Activated CD8-positive, alpha-beta T cell treated with anti-CD3 and anti-CD28 coated beads for 36 hours (primary cell): ENCODE measurements at places on chromosomes 2 and 18. TPM values are rescaled to one million over a fixed set of nuclear protein-coding genes. Genes with fewer than 3 reads are reported as not detected.

Gene MDH1
- total RNA-seq: 241 TPM

- no peak for DNase-seq
These were observed 6.2 kb downstream of the STRN start for GRCh38 chr2:36960005-36960675.

DNA sequence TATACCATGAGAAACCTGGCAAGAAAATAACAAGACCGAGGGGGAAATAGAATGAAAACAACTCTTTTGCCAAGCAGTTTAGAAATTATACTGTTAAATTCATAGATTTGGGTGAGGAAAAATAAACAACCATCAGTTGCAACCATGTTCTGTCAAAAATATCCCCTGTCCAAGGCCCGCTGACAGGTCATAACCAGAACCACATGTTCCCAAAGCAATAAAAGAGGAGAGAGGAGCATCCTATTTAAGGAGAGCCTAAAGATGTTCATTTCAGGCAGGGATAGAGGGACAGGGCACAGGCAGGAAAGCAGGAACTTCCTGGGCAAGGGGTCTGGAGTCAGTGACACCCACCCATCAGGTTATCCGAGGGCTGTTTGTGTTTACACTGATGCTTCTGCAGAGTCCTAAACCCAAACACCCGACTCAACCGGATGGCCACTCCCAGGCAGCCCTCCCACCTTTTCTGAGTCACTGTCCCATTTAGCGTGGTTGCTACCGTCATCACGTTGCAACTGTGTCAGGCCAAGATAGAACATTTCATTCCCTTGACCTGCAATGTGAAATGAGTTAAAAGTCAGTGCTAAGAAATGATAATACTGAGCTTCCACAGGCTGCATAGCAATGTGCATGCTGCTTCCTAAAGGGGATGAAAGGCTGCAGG lies 468.3 kb upstream of the RAB12 start:
- no peak for DNase-seq

- no peak for DNase-seq
These were observed 27.8 kb upstream of the KCNF1 start for GRCh38 chr2:10883801-10884478.

Gene MAB21L4
- not detected for total RNA-seq

Gene HMSD
- 1.6 TPM for total RNA-seq

DNA sequence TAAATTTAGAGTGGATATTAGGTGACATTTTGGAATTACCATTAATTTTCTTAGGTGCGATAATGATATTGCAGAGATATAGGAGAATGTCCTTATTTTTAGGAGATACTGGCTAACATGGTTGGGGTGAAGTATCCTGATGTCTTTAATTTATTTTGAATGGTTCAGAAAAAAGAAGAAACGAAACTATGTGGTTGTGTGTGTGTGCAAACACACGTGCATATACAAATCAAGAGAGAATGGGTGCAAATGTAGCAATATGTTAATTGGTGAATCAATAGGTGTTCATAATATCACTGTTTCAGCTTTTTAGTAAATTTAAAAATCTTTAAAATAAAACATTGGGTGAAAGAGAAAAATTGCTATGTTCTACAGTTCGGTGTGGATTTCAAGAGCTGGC lies 140.9 kb downstream of the DIS3L2 start:
- no peak for DNase-seq

DNA sequence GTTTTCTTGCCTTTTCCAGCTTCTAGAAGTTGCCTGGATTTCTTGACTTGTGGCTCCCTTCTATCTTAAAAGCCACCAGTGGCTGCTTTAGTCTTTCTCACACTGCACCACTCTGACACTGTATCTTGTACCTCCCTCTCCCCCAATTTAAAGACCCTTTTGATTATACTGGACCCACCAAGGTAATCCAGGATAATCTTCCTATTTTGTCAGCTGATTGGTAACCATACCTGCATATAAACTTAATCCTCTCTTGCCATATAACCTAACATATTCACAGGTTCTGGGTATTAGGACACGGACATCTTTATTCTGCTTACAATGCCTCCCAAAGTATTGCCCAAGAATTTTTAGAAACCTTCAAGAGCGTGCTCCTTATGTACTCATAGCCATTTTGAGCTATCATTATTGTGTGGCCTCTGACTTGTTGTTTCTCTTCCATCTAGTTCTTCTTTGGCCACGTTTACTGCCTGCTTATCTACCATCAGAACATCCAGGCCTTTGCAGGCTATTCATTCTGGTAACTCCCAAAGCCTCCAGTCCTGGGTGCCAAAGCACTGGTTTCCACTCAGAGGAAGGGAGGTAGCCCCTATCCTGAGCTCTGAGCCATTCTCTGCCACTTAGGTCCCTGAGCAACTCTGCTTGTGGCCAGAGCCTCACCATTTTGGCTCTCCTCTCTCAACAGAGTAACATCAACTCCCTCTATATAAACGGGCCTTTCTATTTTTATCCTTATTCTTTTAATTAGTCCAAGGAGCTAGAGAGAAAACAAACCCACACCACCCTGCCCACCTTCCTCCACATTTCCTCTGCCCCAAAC lies 70.8 kb downstream of the MYO3B start:
- DNase-seq: no peak

Gene CMPK2
- 3.2 TPM for total RNA-seq

DNA sequence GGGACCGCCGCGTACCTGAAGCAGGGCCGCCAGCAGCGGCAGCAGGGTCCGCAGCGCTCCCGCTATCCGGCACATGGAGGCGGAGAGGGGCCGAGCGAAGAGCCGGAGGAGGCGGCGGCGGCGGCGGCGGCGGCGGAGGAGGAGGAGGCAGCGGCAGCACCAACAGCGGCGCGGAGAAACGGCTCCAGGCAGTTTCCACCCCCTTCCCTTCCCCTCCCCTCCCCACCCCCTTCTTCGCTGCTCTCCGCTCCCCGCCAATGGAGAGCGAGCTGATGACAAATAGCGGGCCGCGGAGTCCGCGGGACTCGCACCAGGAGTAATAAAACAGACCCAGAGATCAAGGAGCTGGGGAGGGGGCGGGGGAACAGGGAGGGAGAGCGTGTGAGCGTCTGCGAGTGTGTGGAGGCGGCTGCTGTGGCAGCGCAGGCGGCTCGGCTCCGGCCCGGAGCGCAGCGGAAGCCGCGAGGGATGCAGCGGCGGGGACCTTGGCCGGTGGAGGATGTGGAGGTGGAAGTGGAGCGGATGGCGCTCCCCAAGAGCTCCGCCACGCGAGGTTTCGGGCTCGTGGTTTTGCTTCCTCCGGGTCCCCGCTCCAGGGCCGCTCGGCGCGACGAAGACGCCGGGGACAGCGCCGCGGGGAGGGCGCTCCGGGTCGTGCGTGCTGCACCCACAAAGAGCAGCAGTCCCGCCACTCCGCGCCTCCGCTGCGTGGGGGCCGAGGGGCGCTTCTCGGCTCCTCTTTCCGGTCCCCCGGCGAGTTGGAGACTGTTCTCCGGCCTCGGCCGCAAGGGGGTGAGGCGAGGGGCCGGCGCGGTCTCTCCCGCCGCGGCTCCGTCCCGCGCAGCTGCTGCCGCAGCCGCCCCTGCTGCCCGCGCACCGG lies at the start of gene CDH2:
Gene CDH2, minus strand, starts transcription at position 183 of the 880 bp plus-strand sequence. Its CDS starts 108 bp downstream, at position 75.
- DNase-seq: peak; percentile 25

DNA sequence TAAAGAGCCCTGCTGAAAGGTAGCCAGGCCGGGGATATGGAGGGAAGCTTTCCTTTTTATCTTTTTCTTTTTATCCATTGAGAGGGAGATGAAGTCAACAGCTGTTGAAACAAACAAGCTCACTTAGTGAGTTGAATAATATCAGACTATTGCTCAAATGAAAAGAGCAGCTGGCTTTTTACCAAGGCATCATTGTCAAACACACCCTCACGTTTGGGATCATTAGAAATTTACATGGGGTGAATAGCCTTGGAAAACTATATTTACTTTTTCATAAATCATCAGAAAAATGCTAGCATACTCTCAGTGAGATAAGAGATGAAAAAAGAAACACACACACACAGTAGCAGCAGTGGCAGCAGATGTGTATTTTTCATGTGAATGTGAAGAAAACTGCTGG lies 71.5 kb upstream of the HNMT start:
- DNase-seq: no peak

Gene RAB17
- total RNA-seq: 0.14 TPM

- no peak for DNase-seq
These were observed 168.2 kb downstream of the ANKRD30B start for GRCh38 chr18:14916181-14916580.

GRCh38 chr18:48265328-48265727 lies 143.9 kb downstream of the ZBTB7C start:
- DNase-seq: no peak

- no peak for DNase-seq
These were observed 136.8 kb downstream of the TMEM163 start for GRCh38 chr2:134581877-134582546.

Gene PAX3
- total RNA-seq: not detected

- DNase-seq: no peak
These were observed 11.9 kb upstream of the CREG2 start for GRCh38 chr2:101399021-101399799.

DNA sequence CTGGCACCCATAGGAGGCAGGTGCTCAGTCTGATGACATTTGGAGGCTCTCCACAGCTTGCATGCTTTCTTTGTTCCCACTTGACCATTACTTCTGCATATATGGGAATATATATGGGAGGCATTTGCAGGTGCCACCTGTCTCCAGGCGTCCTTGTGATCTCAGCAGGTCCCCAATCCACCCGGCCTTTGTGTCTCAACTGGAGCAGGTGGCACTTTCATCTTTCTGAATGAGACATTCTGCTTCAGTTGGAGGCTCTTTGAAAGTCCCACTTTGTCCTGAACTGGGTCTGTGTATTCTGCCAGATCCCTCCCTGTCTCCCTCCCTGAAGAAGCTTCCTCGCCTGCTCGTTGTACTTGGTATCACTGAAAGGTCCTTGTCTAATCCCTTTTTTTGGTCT lies 318.1 kb upstream of the EPAS1 start:
- no peak for DNase-seq

DNA sequence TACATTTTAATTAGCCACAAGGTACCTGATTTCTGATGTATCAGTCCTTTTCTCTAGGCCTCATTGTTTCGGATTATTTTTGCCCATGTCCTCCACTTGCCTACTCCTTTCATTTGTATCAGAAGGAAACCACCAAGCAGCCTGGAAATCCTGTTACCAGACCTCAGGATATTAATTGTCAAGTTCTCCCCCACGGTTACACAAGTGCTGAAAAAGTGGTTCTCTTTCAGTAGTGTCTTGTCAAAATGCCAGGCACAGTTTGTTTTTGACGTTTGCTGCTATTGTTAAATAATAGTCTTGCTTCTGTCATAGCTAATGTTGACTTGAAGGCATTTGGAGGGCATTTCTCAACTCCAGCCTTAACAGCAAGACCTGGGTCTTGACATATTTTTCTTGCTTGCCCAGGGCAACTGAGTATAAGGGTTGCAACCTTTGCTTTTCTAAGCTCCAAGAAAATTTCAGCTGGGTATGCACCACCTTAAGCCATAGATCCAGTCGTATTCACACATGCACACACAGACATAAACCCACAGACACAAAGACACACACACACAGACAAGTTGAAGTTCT lies 31.0 kb downstream of the INSIG2 start:
- no peak for DNase-seq

Gene OLA1
- total RNA-seq: 137 TPM

Gene TUBA4B
- total RNA-seq: not detected

GRCh38 chr2:96547731-96548171 lies 11.2 kb downstream of the ARID5A start:
- DNase-seq: no peak

- DNase-seq: no peak
These were observed 848.8 kb upstream of the KLHL29 start for GRCh38 chr2:22536133-22536532.

Gene TNFRSF11A
- 8.0 TPM for total RNA-seq

Gene FEV
- total RNA-seq: not detected

Gene TMX3
- total RNA-seq: 51.4 TPM

GRCh38 chr2:43559391-43560230 lies 36.2 kb downstream of the THADA start:
- peak; percentile 16 for DNase-seq

DNA sequence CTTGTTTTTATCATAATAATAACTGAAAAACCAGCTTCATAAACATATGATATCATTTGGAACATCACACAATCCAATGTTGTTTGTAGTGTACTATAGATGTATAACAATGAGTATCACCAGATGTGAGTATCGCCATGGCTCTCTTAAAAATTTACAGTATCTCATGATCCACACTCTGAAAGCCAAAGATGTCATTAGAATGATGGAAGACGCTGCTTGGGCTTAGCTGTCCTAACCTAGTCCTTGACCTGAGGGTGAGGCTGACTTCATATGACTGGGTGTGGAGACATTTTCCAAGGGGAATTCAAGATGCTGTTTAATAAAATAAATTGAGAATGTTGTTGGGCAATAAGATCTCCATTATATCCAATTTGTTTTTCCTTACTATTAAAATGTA lies 242.6 kb downstream of the RIT2 start:
- DNase-seq: no peak

Gene C2orf66
- total RNA-seq: not detected

DNA sequence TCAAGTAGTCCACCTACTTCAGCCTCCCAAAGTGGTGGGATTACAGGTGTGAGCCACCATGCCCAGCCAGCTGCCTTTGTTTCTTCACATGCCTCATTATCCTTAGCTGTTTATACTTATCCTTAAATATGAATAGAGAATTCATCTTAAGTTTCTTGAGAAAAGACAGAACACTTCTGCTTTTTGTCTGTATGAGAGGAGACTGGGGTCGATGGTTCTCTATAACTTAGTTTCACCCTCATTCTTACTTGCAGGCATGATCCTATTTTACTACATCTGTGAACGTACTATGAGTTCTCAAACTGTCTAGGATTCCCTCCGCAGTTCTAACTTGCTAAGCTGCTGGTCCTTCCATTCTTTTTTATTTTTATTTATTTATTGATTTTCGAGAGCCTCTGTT lies 20.4 kb downstream of the PPM1B start:
- no peak for DNase-seq

- no peak for DNase-seq
These were observed 22.2 kb downstream of the SPAG16 start for GRCh38 chr2:213306316-213306942.

DNA sequence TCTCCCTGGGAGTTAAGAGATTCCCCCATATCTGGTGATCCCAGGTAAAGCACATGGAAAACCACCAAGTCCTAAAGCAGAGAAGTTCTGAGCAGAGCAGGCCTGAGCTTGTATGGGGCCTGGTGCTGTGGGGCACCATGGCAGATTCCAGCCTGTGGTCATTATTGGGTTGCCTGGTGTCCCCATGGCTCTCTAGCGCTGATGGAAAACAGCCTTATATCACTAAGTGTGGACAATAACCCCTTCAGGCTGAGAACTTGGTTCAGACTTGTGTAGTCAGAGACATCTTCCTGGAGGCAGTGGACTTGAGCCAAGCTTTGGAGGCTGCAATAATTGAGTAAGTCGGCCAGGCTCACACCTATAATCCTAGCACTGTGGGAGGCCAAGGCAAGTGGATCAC lies 96.8 kb downstream of the MCFD2 start:
- DNase-seq: no peak

- DNase-seq: no peak
These were observed 54.6 kb upstream of the PHLPP1 start for GRCh38 chr18:62660691-62661090.

Gene AQP4
- not detected for total RNA-seq

DNA sequence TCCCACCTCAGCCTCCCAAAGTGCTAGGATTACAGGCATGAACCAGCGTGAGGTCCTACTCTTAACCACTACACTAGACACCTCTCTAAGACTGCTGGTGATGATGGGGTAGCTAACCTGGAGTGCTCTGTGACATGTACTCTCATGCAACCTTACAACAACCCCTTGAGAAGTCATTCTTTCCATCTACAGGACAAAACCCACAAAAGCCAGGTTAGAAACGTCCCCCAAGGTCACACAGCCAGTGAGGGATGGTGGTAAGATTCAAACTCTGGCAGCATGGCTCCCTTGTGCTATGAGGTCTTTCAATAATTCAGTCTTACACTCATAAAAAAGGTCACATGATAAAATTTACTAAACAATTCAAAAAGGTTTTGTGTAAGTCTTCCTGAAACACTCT lies 94.8 kb upstream of the SERTAD2 start:
- DNase-seq: peak; percentile 74
